Activated CD4-positive, alpha-beta T cell treated with anti-CD3 and anti-CD28 coated beads for 36 hours (primary cell): ENCODE measurements at places on chromosomes 12 and 14. TPM values are rescaled to one million over a fixed set of nuclear protein-coding genes. Genes with fewer than 3 reads are reported as not detected.
A peak's percentile ranks its signal among the peaks of the same experiment; 100 is the strongest.

DNA sequence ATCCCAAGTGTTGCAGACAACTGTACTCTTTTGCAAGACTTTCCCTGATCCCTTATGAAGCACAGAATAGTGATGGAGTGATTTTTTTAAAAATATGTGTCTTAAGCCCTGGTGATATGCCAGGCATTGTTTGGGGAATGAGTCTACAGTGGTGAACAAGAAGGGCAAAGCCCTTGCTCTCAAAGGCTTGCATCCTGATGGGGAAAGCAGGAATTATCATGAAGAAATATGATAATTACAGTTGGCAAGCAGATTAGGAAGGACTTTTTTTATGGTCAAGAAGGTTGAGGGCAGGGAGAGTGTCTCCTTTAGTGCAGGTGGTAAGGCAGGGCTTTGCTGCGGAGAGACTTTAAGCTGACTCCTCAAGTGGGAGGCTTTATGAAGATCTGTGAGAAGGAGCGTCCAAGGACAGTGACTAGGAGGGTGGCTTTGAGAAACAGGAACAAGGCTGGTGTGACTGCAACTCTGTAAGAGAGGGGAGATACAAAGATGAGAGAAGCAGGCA lies 100.2 kb downstream of the SYNE2 start:
- no peak for DNase-seq

- no peak for DNase-seq
Observed at GRCh38 chr14:76761960-76762410, 717 bp downstream of the VASH1 start.

DNA sequence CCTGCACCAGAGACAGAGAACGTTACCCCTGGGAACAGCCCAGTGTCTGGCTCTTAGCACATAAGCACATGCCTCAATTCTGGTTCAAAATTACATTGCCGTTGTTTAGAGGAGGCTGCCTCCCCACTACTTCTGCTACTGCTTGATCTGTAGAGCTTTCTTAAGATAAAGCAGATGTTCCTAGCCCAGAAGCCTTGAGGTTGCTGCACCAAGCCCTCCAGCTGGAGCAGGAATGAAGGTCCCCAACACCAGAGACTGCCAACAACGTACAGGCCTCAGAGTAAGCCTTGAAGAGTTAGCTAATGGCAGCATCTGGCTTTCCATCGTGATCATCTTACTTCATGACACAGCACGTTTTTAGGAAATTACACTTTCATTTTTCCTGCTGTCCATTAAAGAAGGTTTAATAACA lies 34.7 kb upstream of the AMIGO2 start:
- no peak for DNase-seq

DNA sequence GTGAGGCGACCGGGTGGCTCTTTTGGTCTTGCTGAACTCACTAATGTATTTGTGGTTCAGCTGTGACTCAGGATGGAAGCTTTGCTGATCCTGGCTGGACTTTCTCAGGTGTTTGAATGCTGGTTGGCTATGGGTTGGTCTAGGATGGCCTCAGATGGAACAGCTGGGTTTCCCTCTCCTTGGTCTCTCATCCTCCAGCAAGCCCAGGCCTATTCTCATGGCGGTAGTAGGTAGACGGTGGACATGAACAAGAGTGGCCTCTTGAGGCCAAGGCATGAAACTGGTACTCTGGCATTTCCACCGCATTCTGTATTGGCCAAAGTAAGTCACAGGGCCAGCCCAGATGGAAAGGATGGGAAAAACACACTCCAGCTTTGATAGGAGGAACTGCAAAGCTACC lies 11.8 kb upstream of the POLR3B start:
- DNase-seq: no peak

DNA sequence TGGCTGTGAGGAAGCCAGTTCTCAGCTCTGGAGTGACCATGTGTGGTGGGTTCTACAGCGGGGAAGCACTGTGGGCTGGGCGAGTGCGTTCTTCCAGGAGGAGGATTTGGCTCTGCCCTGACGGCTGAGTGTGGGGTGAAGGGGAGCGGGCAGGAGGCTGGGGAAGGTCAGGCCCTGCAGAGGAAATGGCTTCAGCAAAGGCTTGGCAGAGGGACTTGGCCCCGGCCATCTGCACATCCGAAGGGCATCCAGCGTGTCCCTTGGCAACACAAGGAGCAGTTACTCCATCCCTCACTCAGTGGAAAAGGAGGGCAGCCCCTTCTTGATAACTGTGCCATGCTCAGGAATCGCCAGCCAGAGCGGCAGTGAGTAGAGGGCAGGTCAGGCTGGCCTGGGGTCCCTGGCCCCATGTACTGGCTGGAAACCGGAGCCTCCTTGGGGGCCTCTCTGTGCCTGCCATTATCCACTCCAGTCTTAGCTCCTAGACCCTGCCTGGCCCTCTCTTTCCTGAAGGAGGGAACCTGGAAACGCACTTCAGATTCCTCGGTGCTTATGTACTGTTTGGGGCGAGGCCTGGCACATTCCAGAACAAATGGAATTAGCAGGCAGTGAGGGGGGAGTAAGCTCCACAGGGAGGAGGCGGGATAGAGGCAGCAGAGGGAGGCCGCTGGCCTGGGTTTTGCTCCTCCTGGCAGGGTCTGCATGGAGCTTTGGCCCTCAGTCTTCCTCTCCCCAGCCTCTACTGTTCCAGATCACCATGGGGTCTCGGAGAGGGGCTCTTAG lies 133.6 kb upstream of the NCOR2 start:
- DNase-seq: no peak

- no peak for DNase-seq
Observed at GRCh38 chr14:48814562-48814961, 771.6 kb downstream of the RPS29 start.

DNA sequence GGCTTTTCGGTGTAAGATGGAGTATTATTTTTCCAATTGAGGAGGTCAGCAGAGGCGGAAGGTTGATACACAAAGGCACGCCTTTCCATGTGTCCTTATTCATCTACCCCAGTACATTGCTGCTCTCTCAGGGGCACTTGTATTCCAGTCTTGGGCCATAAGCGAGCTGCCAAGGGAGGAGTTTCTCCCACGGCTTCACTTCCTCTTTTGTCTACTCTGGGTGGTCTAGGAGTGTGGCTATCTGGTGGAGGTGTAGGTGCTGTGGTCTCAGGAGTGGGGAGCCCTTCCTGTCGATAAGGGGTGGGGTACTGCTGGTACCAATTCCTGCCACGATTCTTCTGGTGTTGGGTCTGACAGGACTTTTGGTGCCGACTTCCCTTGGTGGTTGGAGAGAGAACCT lies 73.4 kb downstream of the GAS2L3 start:
- no peak for DNase-seq

GRCh38 chr14:69043596-69044260 lies 64.6 kb upstream of the ACTN1 start:
- DNase-seq: no peak

DNA sequence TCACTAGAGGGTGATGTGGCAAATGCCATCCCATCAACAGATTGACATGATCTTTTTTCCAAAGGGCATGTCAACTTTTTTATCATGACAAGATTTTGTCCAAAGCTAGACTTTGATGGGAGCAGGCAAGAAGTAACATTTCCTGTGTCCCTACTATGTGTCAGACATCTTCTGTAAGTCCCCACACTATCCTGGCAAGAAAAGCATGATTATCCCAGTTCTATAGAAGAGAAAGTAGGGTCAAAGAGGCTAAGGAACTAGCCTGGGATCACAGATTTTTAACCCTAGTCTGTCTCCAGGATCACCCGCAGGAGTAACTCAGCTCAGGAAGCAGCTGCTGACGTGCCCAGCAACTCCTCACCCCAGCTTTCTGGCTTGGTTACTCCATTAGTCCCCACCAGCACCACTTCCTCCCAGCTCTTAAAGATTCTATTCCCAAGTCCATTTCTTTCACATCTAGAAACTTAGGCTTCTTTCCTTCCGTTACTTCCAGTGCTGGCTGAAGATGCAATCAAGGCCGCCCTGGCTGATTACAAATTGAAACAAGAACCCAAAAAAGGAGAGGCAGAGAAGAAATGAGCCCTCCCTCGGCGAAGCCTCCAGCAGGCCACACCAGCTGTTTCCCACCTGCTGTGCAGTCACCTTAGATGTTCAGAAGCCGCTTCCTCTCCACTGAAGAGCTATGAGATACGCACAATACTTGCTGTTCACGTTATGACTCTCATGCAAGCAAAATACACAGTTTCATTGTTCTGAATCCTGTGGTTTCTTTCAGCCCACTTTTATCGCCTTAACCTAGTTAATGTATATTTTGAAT lies 6.2 kb downstream of the ISCU start:
- peak; percentile 86 for DNase-seq

GRCh38 chr12:91965781-91966180 lies 179.9 kb downstream of the BTG1 start:
- no peak for DNase-seq

DNA sequence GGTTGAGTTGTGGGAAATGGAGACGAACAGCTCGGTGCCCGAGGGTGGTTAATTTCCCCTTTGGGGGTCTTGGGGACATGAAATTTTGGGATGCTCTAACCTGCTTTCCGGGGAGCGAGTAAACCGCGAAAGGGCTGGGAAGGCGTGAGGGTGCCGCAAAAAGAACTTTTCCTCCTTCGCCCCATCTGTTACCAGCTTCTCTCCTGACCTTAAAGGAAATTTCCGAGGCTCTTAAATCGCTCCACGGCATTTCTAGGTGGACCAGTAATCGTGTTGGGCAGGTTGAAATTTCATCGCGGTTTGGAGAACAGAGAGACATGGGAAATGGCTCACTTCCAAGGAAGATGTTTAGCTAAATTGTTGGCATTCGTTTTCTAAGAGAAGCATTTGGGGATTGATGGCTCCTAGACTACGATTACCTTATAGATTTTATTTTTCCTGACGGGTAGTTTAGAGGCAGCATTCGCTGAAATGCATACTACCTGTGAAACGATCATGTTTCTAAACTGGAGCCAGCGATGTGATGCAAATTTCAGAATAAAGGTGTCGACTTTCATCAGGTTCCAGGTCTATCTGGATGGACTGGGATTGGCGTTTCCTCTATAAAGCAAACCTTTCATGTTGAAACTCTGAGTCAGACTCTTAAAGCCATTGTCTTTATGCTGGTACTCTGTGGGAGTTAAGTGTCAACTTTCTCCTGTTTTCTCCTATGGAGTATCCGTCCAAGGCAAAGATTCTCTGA lies 414.5 kb downstream of the PCNX1 start:
- DNase-seq: peak; percentile 16

- no peak for DNase-seq
Observed at GRCh38 chr12:101653503-101653902, 43.9 kb upstream of the CHPT1 start.

DNA sequence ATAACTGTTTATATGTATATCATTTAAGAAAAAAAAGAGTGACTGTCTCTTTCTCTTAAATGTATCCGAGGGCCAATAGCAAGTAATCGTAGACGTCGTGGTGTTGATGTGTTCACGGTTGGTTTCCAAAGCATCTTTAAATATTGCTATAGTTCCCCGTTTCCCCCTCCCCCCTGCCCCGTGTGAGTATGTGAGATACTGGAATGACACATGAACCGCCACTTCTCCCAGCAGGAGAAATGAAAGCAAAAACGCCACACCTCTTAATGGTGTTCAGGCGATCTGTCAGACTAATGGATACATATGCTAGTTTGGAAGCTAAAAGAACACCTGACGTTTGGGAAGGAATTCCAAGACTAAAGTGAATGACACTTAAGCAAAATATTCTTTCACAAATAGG lies 258.3 kb downstream of the FOXN3 start:
- DNase-seq: no peak

- no peak for DNase-seq
Observed at GRCh38 chr12:109875572-109876131, 4.7 kb downstream of the GLTP start.

DNA sequence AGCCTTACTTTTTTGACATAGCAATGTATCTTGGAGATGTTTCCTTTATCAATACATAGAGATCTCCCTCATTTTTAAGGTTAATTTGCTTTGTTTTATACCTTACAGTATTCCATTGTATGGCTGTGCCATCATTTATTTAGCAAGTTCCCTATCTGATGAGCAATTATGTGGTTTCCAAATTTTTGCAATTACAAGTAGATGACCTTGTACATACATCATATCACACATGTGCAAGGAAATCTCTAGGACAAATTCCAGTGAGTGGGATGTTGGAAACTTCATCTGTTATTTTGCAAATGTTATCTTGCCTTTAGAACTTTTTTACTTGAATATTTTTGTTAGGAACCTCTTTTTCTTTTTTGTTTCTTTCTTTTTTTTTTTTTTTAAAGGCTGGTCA lies 49.7 kb downstream of the DRAM1 start:
- no peak for DNase-seq

DNA sequence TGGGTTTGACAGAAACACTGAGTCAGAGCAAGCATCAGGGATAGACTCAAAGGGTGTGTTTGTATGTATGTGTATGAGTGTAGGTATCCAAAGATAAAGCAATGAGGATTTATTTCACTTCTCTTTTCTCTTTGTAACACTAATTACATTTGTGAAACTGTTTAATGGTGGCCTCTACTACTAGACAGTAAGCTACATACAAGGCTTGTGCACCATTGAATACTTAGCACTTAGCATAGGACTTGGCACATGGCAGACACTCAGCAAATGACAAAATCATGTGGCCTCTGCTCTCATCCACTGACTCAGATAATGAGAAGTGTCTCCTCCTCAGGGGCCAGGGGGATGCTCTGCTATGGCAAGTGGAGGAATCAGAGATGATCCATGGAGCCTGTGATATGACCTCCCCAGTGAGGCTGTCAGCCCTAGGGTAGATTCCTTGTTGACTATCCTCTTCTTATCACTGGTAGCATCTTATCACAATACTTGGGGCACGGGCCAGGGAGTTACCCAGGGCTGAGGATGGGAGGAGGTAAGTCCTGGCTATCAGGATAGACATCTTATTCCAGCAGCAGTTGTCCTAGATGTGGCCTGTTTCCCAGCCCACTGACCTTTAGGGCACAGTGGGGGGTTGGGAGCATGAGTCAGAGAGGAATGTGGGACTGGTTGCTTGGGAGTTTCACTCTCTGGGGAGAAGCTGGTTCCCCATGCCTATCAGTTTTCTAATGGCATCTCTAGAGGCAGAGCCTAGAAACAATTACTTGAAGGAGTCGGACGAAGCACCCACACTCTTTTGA lies 71.2 kb upstream of the HOXC13 start:
- no peak for DNase-seq

GRCh38 chr12:118467641-118468305 lies 91.4 kb downstream of the SUDS3 start:
- no peak for DNase-seq

DNA sequence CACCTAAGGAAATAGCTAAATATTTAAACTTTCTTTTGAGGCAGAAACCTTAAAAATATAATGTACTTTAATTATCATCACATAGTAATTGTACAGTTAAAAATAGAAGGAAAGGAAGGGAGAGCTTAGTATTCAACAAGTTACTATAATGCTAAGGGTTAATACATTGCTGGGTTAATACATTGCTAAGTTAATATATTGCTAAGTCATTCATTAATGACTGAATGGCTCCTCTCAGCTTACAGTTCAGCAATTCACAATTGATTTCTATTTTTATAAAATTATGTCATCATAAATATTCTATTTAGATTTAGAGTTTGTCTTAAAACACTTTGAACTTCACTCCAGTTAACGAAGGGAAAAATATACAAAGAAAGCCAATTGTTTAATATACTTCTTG lies 207.9 kb downstream of the BMP4 start:
- DNase-seq: no peak

CEP83 gene
- total RNA-seq: 21.9 TPM

ZDHHC22 gene
- not detected for total RNA-seq

CAPS2 gene
- 2.3 TPM for total RNA-seq

GYS2 gene
- total RNA-seq: not detected

RND1 gene
- 3.3 TPM for total RNA-seq

RFX4 gene
- not detected for total RNA-seq

PLEKHD1 gene
- total RNA-seq: 0.05 TPM

TMEM132C gene
- not detected for total RNA-seq
